ENCODE measurements at places on chromosomes 2 and 18.

- DNase-seq = no peak
Observed at GRCh38 chr18:44759925-44760342, 79.2 kb downstream of the SETBP1 start.

GRCh38 chr2:121387591-121388325 lies 102.8 kb upstream of the TFCP2L1 start:
- DNase-seq = no peak

GRCh38 chr2:55861733-55862132 lies 61.8 kb downstream of the EFEMP1 start:
- no peak for DNase-seq

DNA sequence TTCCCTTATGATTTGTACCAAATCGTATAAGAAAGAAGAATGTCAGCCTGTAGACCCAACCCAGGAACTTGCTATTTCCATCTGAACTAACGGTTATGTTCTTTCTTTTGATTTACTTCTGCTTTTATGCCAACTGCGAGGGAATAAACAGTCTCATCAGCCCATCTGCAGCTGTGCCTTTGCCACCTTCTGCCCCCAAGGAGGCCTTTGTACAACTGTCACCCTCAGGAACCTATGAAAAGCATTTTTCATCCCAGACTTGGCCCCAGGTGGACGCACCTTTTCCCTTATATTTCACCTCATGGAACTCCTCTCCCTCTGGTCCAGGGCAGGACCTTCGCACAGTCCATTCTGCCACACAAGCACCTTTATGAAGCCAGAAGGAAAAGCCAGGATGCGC lies 109.8 kb downstream of the AOX1 start:
- DNase-seq = no peak

GRCh38 chr18:28357766-28358401 lies 181.0 kb upstream of the CDH2 start:
- no peak for DNase-seq

Data from activated CD8-positive, alpha-beta memory T cell treated with anti-CD3 and anti-CD28 coated beads for 4 hours (primary cell).